ENCODE measurements at places on chromosomes 5 and 9. TPM values are rescaled to one million over a fixed set of nuclear protein-coding genes. Genes with fewer than 3 reads are reported as not detected.

DNA sequence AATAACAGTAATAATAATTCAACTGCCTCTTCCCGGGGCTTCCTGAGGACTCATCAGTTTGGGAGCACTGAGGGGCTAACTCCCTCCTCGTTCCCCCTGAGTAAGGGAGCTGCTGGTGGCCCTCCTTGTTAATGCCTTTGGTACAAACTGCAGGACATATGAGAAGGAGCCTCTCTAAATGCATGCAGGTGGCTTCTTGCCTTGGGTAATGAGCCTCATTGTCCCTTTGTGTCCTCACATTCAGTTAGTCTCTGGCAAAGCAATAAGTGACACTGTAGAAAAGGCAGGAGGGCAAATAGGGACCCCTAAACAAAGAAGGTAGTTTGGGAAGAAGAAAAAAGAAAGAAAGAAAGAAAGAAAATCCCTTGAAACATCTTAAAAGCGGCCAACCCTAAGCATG lies 95.4 kb upstream of the ERCC6L2 start:
- H3K27ac ChIP-seq = no peak overlapping the region
- no peak overlapping the region for H3K4me3 ChIP-seq
- H3K36me3 ChIP-seq = no peaks in the 10 kb centered on the region
- H3K27me3 ChIP-seq = no peaks in the 10 kb centered on the region

- no peaks in the 10 kb centered on the region for H3K27me3 ChIP-seq
- no peaks in the 10 kb centered on the region for H3K36me3 ChIP-seq
Measured at GRCh38 chr5:98144710-98145109, 628.8 kb upstream of the RGMB start.

- DNase-seq = no peak
- peaks cover 4% of the 10 kb centered on the region for H3K4me1 ChIP-seq
- H3K36me3 ChIP-seq = no peaks in the 10 kb centered on the region
- H3K27me3 ChIP-seq = peaks cover 63% of the 10 kb centered on the region
- H3K27ac ChIP-seq = no peak overlapping the region
Measured at GRCh38 chr9:95552814-95553546, 36.2 kb upstream of the PTCH1 start.

DNA sequence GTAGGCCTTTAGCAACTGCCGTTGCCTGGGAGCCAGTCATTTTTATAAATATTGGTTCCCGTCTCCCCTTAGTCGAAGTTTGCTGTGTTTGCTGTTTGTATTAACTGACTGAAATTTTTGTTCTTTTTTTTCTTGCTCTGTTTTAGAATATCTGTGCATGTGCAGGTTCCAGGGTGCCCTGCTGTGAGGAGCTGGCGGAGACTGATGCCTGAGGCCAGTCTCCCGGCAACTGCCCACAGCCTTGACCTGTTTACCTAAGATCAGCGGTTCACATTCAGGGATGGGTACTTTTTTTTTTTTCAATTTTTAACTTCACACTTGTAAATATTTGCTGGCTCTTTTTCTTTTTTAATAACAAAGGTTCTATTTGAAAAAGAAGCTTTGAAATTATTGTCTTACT lies 262.6 kb upstream of the ADAMTS16 start:
- H3K4me3 ChIP-seq = no peak overlapping the region
- no peak overlapping the region for H3K27ac ChIP-seq
- H3K36me3 ChIP-seq = no peaks in the 10 kb centered on the region
- DNase-seq = no peak

DNA sequence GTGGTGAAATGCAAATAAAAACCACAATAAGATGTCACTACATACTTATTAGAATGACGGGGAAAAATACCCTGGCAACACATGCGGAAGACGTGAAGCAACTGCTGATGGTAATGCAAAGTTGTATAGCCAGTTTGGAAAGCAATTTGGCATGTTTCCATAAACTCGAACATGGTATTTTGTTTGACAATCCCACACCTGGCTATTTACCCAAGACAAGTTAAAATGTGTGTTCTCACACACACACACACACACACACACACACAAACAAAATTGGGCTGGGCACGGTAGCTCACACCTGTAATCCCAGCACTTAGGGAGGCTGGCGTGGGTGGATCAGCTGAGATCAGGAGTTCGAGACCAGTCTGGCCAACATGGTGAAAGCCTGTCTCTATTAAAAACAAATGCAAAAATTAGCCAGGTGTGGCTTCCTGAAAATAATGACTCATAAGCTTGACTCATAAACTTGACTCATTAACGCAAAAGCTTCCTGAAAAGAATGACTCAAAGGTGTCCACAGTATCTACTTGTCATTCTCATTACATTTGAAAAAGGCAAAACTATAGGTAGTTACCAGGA lies 456.5 kb downstream of the CDH18 start:
- DNase-seq = no peak
- no peaks in the 10 kb centered on the region for H3K27me3 ChIP-seq
- no peak overlapping the region for H3K4me3 ChIP-seq

DNA sequence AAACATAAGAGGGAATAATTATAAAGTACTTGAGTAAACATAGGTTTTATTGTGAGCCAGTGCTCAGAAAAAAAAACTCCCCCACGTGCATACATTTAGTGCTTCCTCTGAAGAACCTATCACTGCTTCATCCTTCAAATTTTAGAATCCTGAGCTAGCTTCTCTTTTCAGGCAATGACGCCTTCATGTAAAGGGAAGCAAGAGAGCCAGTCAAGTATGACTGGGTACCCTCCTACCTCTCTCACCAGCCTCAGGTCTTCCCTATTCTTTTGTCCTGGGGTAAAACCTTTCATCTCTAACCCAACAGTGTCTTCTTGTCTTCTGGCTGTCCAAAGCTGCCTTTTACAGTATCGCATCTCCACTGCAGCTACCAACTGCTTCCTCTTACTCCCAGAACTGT lies 32.0 kb downstream of the PLPP1 start:
- H3K27me3 ChIP-seq = no peaks in the 10 kb centered on the region
- DNase-seq = no peak
- no peaks in the 10 kb centered on the region for H3K36me3 ChIP-seq
- peak overlapping the region; percentile 17 for H3K27ac ChIP-seq

DNA sequence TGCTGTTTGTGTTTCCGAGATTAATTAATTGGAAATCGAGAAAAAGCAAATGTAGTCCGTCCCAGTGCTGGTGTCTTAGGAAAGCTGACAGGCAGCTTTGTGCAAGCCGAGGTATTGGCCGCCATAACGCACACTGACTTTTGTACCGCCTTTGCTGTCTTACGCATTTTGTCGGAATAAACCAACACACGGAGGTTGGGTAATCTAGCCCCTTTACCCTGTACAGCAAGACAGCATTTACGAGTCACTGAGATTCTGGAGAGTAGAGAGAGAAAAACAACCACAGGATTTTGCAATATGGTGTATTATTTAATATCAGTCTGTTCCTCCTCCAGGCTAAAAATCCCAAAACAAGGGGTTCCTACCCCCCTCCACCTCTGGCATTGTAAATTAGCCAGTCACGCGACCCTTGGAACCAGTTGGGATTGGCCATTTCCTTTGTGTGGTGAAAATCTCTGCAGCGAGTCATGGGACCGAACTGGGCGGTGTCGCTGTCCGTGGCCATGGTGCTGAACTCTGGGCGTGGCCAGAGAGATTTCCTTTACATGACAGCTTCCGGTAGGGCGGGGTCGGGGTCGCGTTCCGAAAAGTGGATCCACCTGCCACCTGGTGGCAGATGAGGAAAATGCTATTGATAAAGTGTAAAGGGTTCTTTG lies 10.3 kb upstream of the PCDHB1 start:
- DNase-seq = peak; percentile 95
- H3K4me1 ChIP-seq = peaks cover 17% of the 10 kb centered on the region
- H3K36me3 ChIP-seq = no peaks in the 10 kb centered on the region
- H3K27me3 ChIP-seq = peaks cover 25% of the 10 kb centered on the region
- H3K27ac ChIP-seq = no peak overlapping the region

GRCh38 chr5:11062397-11062796 lies 301.4 kb upstream of the DAP start:
- H3K4me3 ChIP-seq = no peak overlapping the region
- peaks cover 2% of the 10 kb centered on the region for H3K27me3 ChIP-seq
- H3K4me1 ChIP-seq = peaks cover 12% of the 10 kb centered on the region
- peak overlapping the region; percentile 28 for H3K27ac ChIP-seq
- DNase-seq = no peak

DNA sequence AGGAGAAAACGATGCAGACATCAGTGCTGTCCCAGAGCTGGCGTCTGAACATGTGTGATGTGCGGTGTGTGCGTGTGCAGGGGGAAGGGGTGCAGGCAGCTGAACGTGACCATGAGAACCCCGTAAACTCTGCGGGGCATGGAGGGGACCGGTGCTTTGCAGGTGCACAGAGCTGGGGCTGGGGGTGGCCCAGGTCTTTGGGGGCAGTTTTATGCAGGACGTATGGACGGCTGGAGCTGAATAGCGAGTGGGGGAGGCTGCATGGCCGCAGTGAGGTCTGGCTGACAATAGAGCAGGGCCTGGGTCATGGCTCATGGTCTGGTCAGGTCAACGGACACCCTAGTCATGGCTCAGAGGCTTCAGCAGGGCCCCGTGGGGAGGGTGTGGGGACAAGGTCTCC lies 3.3 kb upstream of the EXOC3 start:
- no peak overlapping the region for H3K27ac ChIP-seq
- peaks cover 3% of the 10 kb centered on the region for H3K27me3 ChIP-seq
- H3K4me1 ChIP-seq = peaks cover 16% of the 10 kb centered on the region
- H3K36me3 ChIP-seq = no peaks in the 10 kb centered on the region

DNA sequence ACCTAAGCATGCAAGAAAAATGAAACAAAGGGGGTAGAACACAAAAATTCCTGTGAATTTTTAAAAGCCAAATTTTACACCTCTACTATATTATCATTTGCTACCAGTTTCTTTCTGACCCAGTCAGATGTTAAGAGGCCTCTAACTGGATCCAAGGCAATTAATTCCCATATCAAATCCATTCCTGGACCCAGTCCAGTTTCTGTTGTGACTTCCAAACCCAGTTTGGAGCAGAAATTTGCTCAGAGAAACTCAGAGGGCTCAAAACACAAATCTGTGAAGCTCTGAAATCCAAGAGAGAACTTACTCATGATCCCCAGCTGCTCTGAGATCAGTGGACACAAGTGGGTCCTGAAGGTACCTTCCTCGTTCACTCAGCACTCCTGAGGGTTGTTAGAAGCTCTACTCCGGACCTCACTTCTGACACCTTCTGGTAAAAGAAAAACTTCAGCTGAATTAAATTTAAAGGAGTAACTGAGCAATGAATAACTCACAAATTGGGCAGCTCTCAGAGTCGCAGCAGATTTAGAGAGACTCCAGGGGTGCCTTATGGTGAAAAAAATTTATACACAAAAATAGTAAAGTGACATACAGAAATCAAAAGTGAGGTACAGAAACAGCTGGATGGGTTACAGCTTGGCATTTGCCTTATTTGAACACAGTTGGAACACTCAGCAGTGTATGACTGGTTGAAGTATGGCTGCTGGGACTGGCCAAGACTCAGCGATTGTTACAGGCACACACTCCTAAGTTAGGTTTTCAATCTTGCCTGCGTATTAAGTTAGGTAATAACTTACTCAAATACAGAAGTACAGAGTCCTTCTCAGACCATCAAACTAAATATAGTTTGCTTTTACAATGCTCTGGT lies 32.4 kb downstream of the INSL4 start:
- no peaks in the 10 kb centered on the region for H3K36me3 ChIP-seq
- H3K4me3 ChIP-seq = no peak overlapping the region
- no peak overlapping the region for H3K27ac ChIP-seq
- no peak for DNase-seq
- H3K4me1 ChIP-seq = no peaks in the 10 kb centered on the region

DNA sequence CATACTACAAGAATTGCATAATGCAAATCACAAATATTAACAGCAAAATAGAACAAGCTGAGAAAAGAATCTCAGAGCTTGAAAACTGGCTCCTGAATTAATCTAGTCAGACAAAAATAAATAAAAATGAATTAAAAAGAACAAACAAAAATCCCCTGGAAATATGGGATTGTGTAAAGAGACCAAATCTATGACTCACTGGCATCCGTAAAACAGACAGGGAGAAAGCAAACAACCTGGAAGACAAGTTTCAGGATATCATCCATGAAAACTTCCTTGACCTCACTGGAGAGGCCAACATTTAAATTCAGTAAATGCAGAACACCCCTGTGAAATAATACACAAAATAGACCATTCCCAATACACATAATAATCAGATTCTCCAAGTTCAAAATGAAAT lies 229.3 kb upstream of the CTNND2 start:
- no peaks in the 10 kb centered on the region for H3K27me3 ChIP-seq
- no peak overlapping the region for H3K4me3 ChIP-seq
- H3K4me1 ChIP-seq = no peaks in the 10 kb centered on the region
- no peak overlapping the region for H3K27ac ChIP-seq
- no peaks in the 10 kb centered on the region for H3K36me3 ChIP-seq

DNA sequence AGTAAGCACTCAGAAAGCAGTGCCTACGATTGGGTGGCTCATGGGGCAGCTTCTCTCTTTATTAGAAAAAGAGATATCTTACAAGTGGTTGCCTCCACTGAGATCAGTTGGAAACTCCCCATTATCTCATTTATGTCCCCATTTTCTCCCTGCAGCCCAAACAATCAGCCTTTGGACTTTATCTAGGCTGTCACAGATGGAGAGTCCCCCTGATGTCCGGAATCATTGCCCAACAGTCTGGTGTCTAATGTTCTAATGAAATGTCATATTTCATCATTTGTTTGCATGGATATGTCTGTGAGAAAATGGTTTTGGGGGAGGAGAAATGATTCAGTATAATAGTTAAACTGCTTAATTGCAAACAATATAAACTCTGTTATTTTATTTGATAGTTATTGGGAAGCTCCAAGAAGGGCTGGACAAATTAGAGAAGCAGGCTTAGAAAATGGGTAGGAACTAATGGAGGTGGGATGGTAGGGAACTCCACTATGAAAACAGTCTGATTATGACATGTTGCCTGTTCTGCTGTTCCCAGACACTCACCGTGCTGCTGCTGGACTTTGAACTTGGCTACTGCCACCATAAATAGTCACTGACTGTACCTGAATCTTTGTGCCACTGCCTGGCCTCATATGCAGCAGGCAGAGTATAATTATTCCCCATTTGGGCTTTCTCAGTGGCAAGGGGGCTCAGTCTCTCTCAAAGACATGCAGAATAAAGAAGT lies 38.3 kb upstream of the SMAD5 start:
- H3K36me3 ChIP-seq = no peaks in the 10 kb centered on the region
- H3K27ac ChIP-seq = no peak overlapping the region
- peaks cover 10% of the 10 kb centered on the region for H3K27me3 ChIP-seq

GRCh38 chr9:128191406-128192046 lies at the start of gene CIZ1:
TSS of gene CIZ1 (minus strand) at chr9:128191572. CDS start at chr9:128190857, 715 bp downstream.
- peak; percentile 62 for DNase-seq
- peak within 1 kb of the TSS; percentile 95 for H3K27ac ChIP-seq
- peaks cover 13% of the 10 kb centered on the region for H3K4me1 ChIP-seq
- peaks cover 15% of the 10 kb centered on the region for H3K36me3 ChIP-seq
- peak within 1 kb of the TSS; percentile 98 for H3K4me3 ChIP-seq

GRCh38 chr5:176151281-176151680 lies 86.9 kb upstream of the SIMC1 start:
- H3K36me3 ChIP-seq = no peaks in the 10 kb centered on the region
- H3K27me3 ChIP-seq = peaks cover 46% of the 10 kb centered on the region
- H3K4me3 ChIP-seq = no peak overlapping the region
- no peak overlapping the region for H3K27ac ChIP-seq
- peaks cover 14% of the 10 kb centered on the region for H3K4me1 ChIP-seq

- no peaks in the 10 kb centered on the region for H3K27me3 ChIP-seq
- H3K4me1 ChIP-seq = no peaks in the 10 kb centered on the region
- H3K36me3 ChIP-seq = no peaks in the 10 kb centered on the region
- DNase-seq = no peak
Measured at GRCh38 chr5:97628031-97628430, 445.0 kb upstream of the RIOK2 start.

CCDC152 gene
- not detected for total RNA-seq

PRRT1B gene
- total RNA-seq = not detected

ACOT12 gene
- not detected for total RNA-seq

PCDHB4 gene
- total RNA-seq = 7.9 TPM

HAVCR1 gene
- 0.25 TPM for total RNA-seq

C5orf52 gene
- not detected for total RNA-seq

All from mesothelial cell of epicardium (in vitro differentiated cells).